HS-5 (cell line): ENCODE measurements at places on chromosomes 1 and 21.
A peak's percentile ranks its signal among the peaks of the same experiment; 100 is the strongest.

DNA sequence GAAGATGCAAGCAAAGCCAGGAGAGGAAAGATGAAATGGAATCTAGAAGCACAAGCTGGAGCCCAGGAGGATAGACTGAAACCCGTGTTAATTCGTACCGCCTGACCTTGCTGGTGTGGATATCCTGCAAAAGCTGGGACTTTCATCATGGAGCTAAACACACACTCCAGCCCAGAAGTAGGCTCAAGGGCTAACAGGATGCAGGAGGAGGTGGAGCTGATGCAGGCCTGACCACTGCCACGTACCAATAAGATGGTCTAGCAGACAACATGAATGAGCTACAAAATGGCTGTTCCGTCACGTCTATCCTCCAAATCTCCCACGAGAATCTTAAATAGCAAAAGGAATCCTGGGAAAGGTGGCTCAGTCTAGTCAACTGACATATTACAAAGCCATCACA lies 270.3 kb downstream of the SDCCAG8 start:
- no peak for DNase-seq

- DNase-seq = no peak
Measured at GRCh38 chr1:210291081-210291764, 37.5 kb upstream of the HHAT start.

DNA sequence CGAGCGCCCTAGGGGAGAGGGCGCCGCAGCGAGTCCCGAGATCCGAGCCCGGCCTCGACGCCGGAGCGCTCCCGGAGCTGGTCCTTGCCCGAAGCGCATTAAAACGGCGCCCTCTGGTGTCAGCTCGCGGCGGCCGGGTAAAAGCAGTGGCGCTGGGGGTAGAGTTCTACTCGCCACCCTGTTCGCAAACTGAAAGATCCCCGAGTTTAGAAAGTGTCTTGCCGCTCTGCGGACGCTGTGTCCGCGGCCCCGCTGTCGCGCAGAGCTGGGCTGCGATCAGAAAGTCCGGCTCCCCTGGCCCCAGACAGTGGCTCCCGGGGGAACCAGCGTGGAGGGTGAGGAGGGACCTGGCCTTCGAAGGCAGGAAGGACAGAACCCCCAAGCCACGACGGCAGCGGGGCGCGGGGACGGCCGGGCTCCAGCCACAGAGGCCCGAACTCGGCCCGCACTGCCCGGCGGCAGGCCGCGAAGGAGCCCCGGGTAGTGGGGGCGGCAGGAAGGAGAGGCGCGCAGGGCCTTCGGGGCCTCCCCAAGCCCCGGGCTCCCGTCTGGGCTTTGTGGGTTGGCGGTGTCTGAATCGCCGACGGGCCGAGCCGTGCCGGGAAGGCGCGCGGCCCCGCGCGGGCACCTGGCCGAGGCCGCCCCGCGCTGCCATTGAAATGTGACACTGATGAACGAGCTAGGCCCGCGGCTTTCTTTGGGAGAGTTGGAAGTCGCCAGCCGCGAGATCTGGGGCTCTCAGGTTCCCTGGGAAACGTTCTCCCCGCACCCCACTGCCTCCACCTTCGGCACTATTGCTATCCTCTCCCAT lies 39.1 kb upstream of the NFIA start:
- peak; percentile 24 for DNase-seq

DNA sequence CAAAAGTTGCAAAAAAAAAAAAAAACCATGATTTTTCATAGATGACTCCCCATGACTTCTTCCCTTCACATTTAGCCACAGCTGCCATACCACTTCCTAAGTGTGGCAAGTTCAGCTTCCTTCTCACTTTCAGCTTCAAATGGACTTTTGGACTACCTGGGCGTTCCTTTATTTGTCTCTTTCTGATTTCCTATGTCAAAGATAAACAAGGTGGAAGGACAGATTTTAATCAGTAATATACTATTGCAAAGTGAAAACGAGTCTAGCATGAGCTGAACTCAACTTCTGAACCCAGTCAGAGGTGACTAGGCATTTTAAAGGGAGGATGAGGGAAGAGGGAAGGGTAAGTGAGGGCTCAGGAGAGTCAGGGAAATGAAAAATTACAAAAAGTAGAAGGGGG lies 14.4 kb upstream of the SCCPDH start:
- no peak for DNase-seq

GRCh38 chr1:204647114-204647804 lies 38.3 kb downstream of the LRRN2 start:
- DNase-seq = peak; percentile 35

DNA sequence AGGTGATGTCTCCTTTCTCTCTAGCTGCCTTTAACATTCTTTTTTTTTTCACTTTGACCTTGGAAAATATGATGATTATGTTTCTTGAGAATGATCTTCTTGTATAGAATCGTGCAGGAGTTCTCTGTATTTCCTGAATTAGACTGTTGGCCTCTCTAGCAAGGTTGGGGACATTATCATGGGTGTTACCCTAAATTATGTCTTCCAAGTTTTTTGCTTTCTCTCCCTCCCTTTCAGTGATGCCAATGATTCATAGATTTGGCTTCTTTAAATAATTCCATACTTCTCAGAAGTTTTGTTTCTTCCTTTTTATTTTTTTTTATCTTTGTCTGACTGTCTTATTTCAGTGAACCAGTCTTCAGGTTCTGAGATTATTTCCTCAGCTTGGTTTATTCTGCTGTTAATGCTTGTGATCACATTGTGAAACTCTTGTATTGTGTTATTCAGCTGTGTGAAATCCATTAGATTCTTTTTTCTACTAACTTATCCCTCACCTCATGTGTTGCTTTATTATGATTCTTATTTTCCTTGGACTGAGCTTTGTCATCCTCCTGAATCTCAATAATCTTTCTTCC lies 268.4 kb upstream of the NRIP1 start:
- DNase-seq = no peak
